ENCODE measurements at places on chromosomes 6 and 20. TPM values are rescaled to one million over a fixed set of nuclear protein-coding genes. Genes with fewer than 3 reads are reported as not detected.
A peak's percentile ranks its signal among the peaks of the same experiment; 100 is the strongest.

GRCh38 chr20:59170406-59171349, 7.1 kb downstream of the ZNF831 start:
- DNase-seq: peak; percentile 42

- no peak for DNase-seq
These were observed 19.7 kb upstream of the TM9SF4 start for GRCh38 chr20:32089637-32090362.

DNA sequence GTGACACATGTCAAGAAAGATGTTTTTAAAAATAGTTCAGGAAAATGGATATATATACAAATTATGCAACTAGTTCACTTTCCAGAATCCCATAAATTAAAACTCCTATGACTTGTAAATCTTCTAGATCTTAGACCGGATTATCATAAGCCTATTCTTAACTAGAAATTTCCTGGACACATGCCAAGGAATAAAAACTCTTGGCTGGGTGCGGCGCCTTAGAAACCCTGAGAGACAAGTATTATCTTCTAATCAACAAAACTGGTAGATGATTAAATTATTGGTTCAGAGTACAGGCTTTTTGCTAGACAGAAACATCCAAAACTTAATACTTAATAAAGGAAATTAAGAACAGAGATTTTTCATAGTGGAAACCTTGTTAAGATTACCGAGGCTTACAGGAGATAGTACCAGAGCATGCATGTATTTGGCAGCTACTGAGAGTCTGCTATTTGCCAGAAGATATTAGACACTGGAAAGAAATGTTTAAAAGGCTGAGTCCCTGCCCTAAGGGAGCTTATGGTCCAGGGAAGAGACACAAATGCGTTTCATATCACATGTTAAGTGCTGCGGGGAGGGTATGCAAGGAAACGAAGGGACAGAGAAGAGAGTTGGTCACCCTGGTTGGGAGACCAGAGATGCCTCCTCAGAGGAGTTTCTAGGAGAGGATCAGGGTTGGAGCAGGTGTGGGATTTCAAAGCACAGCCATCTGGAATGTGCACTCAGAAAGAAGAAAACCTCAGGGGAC, 46.5 kb upstream of the IFNGR1 start:
- no peak for DNase-seq

Gene SMPD2
- total RNA-seq: 5.5 TPM

Measured in right atrium auricular region (tissue), 2 donors.